C1 segment of cervical spinal cord (tissue), 14 donors: ENCODE measurements at places on chromosomes 12 and 14.

DNA sequence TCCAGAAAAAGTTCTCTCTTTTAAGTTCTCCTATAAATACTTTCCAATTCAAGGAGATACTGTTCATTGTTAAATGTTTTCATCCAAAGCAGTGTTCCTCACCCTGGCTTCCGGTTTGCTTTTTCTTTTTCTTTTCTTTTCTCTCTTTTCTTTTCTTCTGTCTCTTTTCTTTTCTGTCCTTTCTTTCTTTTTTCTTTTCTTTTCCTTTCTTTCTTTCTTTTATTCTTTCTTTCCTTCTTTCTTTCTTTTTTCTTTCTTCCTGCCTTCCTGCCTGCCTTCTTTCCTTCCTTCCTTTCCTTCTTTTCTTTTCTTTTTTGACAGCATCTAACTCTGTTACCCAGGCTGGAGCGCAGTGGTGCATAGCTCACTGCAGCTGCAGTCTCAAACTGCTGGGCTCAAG, 75.8 kb downstream of the PPM1A start:
- DNase-seq: no peak

- no peak for DNase-seq
Measured at GRCh38 chr12:87270919-87271318, 758.3 kb downstream of the C12orf50 start.

DNA sequence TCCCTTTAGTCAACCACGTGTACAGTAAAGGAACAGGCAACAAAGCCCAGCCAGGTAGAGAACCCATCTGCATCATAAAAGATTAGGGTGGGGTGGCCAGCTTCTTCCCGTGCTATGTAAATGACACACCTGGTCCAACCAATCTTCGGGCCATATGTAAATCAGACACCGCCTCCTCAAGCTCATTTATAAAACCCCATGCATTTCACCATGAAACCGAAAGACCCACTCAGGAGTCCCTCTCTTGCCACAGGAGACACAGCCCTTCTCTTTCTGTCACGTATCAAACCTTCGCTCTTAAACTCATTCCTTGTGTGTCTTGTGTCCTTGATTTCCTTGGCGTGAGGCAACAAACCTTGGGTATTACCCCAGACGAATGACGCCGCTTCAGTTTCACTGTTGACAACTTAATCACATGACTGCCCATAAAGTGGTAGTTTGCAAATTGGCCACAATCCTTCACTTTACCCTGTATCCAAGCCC, 59.8 kb upstream of the TBPL2 start:
- no peak for DNase-seq

DNA sequence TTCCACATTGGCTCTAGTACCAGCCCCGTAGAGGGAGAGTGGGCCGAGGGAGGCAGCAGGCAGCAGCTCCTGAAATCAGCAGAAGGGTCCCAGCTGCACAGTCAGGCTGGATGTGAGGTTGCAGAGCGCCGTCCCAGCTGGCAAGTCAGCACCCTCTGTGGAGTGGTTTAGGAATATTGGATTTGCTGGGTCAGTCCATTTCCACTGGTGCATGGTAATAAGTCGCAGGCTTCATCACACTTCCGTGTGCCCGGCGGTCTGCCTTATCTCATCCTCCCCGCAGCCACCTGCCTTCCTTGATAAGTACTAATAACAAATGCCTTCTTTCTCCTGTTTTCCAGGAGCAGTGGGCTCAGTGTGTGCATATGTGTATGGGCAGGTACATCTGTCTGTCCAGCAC, 112.9 kb downstream of the TSPAN9 start:
- no peak for DNase-seq

DNA sequence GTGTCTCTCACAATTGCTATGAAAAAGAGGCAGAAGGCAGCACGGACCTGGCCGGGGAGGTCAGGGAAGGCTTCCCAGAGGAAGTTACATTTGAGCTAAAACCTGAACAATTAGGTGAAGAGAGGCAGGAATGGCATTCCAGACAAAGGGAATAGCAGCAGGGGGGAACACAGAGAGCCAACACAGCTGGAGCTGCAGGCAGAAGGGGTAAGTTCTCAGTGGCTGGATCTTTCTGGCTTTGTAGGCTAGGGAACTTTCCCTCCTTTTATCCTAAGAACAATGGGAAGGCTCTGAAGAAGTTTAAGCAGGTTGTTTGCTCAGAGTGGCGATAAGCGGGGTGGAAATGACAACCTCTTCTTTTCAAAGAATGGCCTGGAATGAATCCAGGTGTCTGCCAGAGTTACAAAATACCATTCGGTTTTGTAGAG, 100.0 kb downstream of the PRIMA1 start:
- no peak for DNase-seq

DNA sequence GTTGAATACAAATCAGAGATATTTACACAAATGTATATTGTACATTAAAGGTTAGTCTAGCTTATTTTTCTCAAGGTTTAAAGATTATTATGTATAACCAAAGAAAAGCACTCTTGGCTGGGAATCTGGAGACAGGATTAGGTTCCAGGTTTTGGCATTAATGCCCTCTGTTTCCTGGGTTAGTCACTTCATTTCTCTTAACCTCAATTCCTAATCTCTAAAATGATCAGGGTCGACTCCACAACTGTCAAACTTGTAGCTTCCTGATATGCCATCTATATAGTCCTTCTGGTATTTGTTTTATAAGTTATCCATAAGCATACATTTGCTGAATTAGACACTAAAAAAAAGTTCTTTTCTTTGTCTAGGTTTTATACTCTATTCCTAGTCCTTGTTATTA, 2.6 kb downstream of the ITPR2 start:
- no peak for DNase-seq

DNA sequence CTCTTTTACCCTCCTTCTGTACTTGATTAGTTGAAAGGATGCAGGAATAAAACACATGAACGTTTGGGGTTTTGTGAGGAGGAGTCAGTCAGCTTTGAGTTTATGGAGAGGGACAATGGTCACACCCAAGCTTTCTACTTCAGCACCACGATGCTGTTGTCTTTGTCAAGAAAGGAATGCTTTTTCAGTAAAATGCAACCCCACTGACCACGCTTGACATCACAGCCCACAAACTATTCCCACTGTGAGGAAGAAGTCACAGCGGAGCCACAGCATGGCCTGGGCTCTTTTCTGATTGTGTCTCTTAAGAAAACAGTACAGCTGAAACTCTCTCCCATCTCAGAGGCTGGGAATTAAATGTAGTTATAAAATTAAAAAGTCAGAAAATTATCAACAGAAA, 135.2 kb downstream of the APAF1 start:
- no peak for DNase-seq

GRCh38 chr14:99672506-99673304, 11.4 kb upstream of the CYP46A1 start:
- DNase-seq: no peak

DNA sequence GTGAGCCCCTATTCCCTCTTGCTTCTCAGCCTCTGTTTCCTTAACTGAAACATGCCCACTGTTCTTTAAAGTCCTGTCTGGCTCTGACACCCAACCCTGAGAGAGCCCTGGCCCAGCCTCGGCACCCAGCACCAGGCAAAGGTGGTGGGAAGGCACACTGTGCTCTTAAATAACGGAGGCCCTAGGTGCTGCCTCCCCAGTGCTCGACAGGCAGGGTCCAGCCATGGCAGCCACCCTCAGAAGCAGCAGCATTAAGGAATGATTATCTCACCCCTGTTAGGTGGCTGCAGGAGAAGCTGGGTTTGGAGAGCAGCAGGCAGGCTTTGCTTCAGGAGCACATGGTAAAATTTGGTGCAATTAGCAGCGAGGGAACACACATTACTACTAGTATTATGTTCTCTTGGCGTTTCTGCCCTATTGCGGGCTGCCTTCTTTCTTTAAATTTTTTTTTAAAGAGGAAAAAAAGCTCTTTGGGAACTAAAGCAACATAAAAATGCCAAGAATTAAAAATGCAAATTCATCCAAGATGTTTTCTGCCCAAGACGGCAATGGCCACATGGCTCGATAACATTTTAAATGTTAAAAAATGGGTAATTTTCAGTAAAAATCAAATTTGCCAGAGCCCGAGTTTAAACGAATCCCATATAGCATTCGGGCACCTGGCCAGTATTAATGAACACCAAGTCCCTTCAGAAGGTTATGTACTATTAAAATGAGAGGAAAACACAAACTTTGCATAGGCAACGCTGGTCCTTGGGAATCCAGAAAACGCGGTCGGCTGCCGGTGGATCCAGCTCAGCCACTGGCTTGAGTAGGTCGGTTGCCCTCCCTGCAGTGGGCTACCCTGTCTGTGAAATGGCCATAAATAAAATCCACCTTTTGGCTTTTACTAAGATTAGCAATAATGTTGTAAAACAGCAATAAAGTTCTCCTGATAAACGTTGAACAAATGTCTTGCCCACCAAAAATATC, 152.2 kb downstream of the BCL11B start:
- DNase-seq: no peak

DNA sequence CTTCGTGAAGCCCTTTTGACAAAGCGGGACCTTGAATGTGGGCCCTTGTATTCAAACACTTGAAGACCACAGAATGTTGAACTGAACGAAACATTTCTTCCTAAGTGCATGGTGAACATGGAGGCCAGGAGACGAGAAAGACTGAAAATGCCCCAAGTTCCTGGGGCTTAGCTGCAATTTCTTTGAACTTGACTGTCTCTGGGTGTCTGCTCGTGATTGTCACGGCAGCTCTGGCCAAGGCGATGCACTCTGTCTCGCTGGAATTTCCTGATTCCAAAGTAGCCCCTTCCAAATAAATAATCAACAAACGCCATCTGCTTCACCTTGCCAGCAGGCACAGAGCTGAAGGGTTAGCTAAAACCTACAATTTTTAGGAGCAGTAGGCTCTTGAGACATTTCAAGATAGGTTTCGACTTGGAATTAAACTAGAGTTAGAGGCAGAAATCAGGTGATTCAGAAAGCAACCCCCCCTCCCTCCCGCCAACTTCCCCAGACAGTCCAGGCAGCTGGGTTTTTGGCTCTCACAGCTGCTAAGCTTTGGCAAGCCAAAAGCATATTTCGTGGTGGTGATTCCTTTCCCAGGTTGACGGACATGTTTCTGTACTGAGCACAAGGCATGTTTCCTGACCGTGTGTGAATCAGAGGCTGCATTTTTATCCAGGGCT, 13.5 kb upstream of the IRF2BPL start:
- peak; percentile 68 for DNase-seq

DNA sequence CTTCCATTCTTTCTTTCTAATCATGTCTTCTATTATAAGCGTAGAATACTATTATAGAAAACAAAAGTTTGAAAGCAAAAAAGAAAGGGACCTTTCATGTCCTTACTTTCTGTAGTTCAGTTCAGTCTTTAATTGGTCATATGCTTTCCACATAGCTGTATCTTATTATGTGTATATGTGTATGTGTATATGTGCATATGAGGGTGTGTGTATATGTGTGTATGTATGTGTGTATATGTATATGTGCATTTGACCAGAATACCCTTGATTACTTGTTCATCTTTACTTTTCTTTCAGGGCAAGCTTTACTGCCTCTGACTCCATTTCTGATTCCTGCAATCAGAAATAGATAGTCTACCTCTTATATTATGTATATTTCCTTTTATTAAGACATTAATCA, 88.6 kb downstream of the FBXO33 start:
- no peak for DNase-seq

DNA sequence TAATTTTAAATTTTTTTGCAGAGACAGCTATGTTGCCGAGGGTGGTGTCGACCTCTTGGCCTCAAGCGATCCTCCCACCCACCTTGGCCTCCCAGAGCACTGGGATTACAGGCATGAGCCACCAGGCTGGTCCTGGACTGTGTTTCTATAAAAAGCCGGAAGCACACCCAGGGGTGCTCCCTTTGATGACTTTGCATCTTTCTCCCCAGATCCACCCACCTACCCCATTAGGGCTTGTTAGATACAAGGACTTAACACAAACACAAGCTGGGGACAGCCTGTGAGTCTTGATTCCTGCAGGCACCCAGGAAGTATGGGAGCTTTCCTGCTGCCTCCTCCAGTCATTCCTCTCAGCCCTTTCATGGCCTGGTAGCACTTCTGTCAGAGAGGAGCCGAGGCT, 67.0 kb downstream of the MAP1LC3B2 start:
- no peak for DNase-seq
